ENCODE measurements at places on chromosomes 2 and 18.

DNA sequence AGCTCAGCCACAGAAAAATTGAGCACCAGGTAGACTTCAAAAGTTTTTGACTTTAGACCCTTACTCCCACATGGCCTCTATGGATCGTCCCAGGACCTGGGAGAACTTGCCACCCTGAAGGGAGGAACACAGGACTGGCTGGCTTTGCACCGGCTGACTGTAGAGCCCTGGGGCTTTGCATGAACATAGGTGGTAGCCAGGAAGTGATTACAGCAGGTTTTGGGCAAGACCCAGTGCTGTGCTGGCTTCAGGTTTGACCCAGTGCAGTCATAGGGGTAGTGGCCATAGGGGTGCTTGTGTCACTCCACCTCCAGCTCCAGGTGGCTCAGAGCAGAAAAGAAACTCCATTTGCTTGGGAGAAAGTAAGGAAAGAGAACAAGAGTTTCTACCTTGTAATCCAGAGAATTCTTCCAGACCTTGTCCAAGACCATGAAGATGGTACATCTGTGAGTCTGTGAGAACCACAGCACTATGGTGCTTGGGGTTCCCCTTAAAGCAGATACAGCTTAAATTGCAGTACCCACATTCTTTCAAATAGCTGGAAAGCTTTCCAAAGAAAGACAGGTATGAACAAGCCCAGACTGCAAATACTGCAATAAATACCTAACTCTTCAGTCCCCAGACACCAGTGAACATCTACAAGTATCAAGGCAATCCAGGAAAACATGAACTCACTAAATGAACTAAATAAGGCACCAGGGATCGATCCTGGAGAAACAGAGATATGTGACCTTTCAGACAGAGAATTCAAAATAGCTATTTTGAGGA is 13.0 kb upstream of the SESTD1 start:
- DNase-seq, result no peak

DNA sequence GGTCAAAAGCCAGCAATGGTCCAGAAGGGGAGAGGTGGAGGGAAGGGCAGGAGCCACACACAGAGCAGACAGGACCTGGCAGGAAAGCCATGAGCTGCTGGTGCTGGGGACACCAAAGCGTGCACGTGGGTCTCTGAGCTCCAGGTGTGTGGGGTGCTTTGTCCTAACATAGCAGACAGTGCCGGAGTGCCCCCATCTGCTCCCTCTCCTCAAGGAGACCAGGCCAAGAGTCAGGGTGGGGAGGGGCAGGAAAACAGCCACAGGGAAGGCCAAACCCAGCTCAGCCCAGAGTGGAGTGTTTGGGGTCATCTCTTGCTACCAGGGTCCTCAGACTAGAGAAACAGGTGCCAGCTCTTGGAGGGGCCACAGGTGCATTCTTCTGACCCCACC is 4.2 kb upstream of the GPC1 start:
- DNase-seq, result no peak

DNA sequence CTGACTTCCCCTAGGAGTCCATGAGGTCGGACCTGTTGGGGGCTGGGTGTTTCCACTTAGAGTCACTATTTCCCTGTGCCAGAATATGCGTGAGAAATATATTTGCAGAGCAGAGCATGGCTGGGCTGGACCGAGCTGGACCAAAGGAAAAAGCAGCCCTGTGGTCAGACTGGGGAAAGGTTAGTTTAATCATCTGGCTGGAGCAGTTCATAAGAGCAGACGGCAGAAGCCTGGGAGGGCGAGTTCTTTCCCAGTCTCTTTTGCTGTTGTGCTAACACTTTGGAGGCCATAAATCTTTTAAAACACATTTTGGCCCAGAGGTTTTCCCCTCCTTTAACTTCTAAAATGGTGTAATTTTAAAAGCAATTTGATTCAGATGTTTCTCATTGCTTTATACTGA is 66.5 kb downstream of the GLI2 start:
- no peak for DNase-seq

DNA sequence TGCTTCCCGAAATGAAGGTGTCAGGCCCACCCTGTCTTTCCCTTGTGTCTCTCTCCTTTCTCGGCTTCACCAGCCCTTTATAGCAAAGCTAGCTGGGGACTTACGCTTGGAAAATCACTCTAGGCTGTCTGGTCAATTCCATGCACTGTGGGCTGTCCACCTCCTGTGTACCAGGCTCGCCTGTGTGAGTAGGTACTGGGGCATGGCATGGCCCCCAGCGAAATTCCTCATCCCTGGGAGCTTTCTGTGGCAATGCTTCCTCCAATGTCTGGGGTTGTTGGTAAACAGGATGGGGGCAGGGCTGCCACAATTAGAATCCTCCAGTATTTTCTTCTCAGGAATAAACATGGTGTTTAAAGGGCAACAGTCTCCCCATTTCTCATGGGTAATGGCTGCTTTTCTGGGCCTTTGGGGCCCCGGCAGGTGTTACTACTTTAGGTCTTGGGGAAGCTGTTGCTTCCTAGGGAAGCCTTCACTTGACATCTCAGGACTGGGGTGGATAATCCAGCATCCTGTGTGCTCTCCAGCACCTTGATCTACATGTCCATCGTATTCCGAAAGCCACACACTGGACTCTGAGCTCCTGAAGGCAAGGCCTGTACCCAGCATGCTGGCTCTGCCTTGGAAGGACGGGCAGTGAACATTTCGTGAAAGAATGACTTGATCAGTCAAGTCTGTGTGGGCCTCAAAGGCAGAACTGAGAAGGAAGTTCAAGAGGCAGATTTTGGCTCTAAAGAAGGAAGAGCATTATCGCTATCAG is 21.1 kb downstream of the RHOB start:
- no peak for DNase-seq

DNA sequence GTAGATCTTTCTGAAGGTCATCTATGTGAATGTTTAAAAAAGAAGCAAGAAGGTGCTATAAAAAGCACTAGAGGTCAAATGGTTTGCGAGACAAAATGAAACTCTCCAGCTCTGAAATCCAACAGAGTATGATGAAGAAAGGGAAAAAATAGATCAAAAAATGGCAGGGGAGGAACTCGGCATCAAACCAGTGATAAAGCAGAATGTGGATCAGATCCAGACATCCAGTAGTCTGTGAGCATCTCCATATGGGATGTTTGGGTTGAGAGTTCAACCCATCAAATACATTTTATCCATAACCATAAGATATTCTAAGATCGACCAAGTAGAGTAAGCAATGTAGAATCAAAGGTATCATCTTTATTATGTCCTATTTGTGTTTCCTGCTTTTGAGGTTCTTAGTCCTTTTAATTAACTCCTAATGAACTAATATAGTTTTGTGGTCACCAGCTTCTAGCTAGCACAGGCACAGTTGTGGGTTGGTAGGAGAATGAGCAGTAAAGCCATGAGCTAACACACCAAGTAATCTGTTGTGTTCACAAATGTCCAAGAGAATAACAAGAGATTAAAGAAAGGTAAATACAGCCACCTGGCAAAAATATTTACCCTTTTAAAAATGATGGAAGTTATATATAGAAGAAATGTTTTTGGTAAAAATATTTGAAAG is 160.9 kb downstream of the NEDD4L start:
- DNase-seq, result no peak

GRCh38 chr2:43008388-43008787 is 216.0 kb upstream of the HAAO start:
- no peak for DNase-seq

DNA sequence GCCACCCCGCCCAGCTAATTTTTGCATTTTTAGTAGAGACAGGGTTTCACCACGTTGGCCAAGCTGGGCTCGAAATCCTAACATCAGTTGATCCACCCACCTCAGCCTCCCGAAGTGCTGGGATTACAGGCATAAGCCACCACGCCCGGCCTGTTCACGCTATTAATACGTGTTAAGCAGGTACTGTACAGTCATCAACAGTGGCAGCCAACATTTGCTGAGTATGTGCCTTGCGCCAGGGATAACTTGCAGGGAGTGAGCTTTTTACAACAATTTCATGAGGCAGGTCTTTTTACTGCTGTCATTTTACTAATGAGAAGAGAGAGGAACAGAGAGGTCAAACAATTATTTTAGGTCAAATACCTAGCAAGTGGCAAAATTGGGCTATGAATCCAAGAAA is 115.2 kb downstream of the AP1S3 start:
- no peak for DNase-seq

DNA sequence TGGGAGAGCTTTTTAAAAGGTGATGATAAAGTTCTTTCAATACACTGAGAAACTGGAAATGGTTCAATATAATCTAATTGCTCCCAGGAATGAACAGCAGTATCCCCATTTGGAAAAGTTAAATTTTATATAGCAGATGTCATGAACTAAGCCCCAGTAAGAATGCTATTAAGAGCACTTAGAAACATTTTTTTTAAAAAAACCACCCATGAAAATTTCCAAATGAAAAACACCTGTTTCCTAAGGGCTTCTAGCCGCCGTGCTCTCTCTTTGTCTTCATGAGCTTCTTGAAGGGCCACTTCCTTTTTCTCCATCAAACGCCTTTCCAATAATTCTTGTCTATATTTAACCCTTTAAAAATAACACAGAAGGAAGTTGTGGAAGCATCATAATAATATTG is 77.0 kb downstream of the UPP2 start:
- no peak for DNase-seq

GRCh38 chr2:105143467-105144151 is 97.9 kb upstream of the GPR45 start:
- no peak for DNase-seq
